ENCODE measurements at places on chromosomes 13 and 19.

DNA sequence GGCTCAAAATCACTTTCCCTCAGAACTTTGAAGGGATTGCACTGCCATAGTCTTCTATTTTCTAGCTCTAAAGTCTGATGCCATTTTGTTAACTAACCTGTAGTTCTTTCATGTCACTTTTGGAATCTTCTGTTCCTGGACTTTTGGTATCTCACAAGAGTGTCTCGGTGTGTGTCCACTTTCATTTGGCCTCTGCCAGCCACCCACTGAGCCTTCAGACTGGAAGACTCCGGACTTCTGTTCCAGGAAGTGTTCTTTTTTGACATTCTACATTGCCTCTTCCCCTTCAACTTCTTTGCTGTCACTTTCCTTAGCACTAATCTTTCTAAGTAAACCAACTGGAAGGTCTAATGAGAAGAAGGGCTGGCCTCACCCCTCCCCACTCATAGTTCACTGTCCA, 25.0 kb upstream of the LAMP1 start:
- DNase-seq, result no peak

- no peak for DNase-seq
Observed at GRCh38 chr13:75804605-75805004, 168.5 kb downstream of the LMO7 start.

- no peak for DNase-seq
Observed at GRCh38 chr19:40177286-40178070, 13.7 kb upstream of the MAP3K10 start.

DNA sequence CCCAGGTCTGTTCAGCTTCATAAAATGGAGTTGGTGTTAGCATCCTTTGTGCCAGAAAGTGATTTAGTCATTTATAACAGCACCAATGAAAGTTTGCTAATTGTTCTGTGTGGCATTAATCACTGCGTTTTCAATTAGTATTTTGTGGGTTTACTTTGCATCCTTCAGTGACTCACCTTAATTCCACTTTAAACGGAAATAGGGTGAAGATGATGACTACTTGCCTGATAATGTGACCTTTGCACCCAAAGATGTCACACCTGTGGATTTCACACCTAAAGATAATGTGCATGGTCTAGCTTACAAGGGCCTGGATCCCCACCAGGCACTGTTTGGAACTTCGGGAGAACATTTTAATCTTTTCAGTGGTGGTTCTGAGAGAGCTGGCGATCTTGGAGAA, 15.0 kb downstream of the GPATCH1 start:
- DNase-seq, result peak; percentile 15

DNA sequence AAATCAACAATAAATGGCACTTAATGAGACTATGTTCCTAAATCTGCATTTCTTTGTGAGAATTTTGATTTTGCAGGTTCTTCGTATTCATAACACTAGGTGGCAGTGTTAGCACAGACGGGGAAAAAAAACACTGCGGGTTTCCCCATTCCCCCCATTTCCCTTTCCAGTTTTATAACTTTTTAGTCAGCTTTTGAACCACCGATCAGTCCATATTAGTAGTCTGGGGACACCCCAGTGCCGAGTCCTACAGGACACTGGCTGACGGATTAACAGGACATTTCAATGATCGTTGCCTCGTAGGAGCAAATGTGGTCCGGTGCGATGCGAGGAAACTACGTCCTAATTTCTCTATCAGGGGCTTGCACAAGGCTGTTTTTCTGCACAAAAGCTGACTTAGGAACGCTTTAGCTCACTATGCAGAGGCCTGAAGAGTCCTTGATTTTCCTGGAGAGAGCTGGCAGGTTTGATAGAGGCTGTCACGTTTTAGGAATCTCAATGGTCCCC, 234.3 kb downstream of the LMO7 start:
- peak; percentile 47 for DNase-seq

DNA sequence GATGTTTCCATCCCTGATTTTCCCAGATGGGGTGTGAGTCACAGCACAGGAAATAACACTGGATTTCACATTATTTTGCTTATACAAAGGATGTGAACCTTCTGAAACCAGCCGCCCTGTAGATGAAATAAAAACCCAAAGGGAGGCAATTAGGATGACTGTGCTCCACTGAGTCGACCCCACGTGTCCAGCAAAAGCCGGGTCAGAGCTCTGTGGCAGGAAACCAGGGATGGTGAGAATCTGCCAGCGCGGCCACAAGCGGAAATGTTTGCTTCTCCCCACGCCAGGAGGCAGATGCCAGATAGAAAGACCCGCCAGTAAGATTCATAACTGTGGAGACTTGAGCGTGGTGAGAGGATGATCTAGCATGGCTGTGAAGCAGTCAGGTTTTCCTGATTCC, 764.4 kb downstream of the LIG4 start:
- DNase-seq, result peak; percentile 91

Measured in osteoblast (primary cell).